Fibroblast of skin of right biceps (primary cell): ENCODE measurements at places on chromosomes 3 and 15.

GRCh38 chr3:115018694-115019093 is 128.4 kb downstream of the ZBTB20 start:
- DNase-seq = no peak

- DNase-seq = no peak
Observed at GRCh38 chr3:85151555-85151954, 192.8 kb downstream of the CADM2 start.

DNA sequence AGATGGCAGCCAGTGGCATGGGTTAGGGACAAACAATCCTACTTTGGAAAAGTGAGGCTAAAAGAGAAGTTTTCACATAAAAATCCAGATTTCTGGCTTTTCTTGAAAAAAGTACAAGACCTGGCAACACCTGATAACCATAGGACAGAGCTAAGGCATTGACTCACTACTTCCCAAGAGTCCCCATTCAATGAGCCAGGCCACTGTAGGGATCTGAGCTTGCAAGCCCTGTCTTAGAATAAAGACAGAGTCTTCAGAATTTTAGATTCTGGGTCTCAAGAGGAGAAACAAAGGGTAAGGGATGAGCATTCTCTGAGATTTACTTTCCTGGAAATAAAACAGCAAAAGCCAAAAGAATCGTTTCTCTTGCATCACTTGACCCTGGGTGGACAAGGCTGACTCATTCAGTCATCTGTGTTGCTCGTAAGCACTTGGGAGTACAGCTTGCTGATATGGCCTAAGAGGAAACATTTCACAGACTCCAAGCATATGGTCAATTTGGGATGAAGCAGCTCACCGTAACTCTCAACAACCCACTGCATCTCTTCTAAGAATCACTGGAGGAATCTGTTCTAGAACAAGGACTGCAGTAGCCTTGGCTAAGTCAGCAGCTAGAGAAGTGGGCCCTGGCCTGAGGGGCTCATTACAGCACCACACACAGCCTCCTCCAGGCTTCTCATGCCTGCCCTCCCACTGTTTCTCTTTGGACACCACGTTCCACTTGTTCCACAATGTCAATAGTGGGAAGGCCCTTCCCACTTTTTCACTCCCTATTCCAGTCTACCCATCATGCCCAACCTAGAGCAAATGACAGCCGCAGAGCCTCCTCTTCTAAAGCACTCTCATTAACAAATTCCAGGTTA is 86.2 kb downstream of the RFTN1 start:
- peak; percentile 73 for DNase-seq

DNA sequence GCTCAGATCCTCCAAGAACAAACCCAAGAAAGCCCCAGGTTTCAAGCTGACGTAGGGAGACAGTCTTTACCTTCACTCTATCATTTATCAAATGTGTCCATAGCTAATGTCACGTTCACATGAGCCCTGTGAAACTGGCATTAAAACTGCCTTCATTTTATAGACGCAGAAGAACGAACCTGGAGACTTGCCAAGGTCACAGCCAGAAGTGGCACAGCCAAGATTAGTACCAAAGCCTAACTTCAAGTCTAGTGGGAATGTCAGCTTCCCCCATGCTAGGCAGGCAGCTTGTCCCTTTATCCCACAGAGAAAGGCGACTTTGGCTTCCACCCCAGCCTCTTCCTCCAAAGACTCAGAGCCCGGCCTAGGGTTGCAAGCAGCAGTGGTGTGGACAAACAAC is 517.2 kb downstream of the SHQ1 start:
- DNase-seq = no peak

GRCh38 chr3:48434591-48435222 is 4.8 kb upstream of the PLXNB1 start:
- no peak for DNase-seq

- no peak for DNase-seq
Observed at GRCh38 chr3:150098621-150099020, 127.9 kb upstream of the PFN2 start.

- no peak for DNase-seq
Observed at GRCh38 chr3:171748064-171748924, 62.0 kb downstream of the PLD1 start.

GRCh38 chr3:49700453-49701128 is 11.2 kb downstream of the RNF123 start:
- no peak for DNase-seq

DNA sequence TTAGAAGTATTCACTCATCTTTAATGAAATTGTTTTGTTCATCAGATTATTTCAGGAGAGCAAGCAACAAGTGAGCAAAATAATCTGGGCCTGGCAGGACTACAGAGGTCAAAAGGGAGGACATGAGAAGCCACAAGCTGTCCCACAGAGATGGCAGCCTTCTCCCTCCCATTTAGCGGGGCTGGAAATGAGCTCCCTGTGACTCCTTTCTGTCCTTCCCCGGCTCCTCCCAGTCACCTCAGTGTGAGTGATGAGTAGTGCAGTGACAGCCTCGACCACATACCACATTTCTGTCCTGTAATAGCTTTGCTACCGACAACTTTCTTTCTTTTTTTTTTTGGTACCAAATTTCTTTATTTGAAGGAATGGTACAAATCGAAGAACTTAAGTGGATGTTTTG is 38.0 kb downstream of the RAB7A start:
- no peak for DNase-seq

DNA sequence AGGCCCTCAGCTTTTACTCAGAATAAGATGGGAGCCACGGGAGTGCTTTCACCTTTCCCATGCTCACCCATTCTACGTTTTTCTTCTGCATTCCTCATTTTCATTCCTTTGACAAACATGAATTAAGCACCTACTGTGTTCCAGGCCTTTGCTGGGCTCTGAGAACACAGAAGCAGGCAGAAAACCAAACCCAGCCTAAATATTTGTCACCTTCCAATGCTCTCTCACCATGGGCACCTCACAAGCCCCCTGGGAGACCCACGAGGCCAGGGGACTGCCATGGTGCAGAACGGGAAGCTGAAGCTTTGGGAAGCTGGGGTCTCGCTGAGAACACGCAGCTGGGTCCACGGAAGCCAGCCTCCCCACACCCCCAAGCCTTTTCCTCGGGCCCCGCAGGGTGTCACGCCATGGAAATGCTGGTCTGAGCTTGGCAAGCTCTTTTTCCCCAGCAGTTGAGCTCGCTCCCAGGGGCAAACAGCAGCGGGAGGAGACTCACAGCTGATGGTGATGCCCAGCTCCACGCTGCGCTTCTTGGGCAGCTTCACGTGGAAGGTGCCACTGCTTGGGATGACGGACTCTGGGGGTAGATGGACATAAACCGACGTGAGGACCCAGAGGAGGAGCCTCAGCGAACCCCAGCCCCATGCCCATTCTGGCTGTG is 27.7 kb downstream of the GRIP2 start:
- DNase-seq = no peak

DNA sequence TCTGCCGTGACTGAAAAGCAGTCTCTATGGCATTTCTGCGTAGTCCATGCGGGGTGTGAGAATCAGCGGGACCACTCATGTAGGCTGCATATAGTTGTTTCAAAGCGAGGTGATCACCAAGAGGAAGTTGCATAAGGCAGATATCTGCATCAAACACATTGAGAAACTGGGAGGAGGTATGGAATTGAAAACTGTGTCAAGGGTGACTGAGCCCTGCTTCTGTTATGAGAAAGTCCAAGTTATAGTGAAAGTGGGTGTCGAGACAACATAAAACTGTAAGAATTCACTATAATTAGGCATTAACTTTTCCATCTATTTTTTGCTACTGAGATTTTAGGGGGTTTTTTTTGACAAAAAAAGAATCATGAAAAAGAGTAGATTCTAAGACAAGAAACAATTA is 109.3 kb downstream of the ZIC1 start:
- no peak for DNase-seq

DNA sequence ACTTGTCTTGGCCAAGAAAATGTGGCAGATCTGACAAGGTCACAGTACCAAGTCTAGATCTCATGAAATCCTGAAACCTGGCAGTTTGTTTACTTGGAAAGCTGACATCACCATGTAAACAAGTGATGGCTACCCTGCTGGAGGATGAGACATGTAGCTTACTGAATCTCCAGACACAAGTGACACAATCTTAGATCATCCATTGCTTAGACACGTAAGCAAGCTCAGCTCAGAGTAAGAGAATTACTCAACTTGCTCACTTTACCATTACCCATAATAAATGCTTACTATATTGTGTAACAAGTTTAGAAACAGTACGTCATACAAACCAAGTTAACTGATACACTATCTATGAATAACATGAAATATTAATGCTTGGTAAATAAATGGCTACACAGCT is 263.8 kb downstream of the TBC1D5 start:
- peak; percentile 44 for DNase-seq

DNA sequence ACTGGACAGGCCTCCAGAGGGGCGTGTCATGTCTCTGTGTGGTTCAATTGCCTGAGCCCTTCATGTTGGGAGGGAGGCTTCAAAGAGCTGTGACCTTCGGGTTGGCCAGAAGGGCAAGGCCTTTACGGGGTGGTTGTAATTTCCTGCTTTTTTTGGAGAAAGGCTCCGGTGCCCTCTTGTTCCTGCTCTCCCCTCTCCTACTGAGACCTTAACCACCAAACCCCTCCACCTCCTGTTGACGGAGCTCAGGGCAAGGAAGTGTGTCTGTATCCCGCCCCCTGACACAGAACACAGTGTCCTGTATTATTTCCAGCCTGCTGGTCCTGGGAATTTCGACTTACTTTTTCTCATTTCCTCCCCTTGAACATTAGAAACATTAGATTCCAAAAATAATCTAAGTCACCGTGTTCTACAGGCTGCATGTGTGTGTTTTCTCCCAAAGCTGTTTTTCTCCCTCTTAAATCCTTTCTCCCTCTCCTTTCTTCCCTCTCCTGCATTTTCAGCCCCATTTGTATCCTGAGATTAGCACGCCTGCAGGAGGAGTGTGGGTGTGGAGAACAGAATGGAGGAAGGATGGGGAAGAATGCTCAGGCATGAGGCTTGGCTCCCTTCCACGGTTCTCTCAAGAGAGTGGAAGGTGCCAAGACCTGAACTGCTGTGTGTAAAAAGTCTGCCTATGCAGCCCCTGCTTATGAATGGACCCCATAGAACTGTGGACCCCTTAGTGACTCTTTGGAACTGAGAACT is 285.4 kb upstream of the ROPN1 start:
- DNase-seq = peak; percentile 62

GRCh38 chr3:32334675-32335074 is 57.0 kb upstream of the CMTM7 start:
- DNase-seq = no peak

GRCh38 chr3:181727341-181728032 is 15.8 kb downstream of the SOX2 start:
- DNase-seq = no peak

DNA sequence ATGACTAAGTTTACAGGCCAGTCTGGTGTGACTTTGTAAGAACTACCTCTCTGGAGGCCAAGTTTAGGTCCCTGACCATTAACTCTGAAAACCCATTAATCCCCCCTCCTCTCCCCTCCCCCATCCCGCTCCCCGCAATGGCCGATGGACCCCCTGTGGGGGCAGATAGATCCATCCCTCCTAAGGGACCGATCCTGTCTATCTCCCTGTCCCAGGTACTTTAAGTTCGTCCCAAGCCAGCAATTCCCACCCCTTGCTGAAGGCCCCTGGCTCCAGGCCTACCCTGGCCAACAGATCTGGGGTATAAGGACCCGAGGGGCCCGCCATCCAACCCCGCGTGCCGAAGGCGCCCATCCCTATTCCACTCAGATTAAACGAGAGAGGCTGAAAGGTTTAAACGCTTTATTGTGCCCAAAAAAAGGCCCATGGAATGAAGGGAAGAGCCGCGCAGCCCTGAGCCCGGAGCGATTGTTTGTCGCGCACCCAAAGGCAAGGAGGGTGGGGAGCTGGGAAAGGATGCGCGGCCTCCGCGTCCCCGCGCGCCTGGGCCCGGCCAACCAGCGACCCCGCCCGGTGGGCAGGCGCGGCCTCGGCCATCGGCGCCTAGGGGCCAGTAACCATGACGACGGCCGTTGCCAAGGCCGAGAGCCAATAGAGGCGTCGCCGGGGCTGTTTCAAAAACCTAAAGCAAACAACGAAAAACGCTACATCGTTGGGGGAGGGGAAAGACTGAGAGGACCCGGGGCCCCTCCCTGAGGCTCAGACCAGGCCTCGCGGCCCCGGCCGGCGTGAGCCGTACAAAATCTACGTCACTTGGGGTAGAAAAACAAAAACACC is 35.9 kb downstream of the HMCES start:
- peak; percentile 92 for DNase-seq

DNA sequence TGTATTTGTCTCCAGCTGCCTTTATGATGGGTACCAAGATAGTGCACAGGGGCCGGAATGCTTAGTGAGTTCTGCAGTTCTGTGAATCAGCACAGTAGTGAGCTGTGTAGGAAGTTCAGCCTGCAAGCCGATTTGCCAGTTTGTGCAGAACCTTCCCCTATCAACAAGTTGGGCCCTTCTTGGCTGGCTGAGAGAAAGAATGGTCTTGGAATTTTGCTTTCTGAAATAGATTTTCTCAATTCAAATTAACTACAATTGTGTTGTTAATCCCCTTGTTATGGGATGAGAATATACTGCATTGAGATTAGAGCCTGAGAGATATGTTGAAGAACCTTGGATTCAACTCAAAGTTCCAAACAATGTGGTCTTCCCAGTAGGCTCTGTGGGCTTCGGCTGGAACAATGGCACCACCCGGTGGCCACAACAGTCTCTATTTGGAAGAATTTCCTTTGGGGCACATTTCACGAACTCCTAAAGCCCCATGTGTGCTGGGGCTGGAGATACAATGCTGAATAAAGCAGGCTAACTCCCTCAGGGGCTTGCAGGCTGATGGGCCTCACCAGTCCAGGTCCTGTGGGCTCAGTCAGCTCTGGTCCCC is 59.1 kb downstream of the TRIM42 start:
- peak; percentile 6 for DNase-seq
